ENCODE measurements at places on chromosomes 11 and 22.

- DNase-seq: no peak
Observed at GRCh38 chr11:119107538-119108145, 498 bp downstream of the C2CD2L start.

DNA sequence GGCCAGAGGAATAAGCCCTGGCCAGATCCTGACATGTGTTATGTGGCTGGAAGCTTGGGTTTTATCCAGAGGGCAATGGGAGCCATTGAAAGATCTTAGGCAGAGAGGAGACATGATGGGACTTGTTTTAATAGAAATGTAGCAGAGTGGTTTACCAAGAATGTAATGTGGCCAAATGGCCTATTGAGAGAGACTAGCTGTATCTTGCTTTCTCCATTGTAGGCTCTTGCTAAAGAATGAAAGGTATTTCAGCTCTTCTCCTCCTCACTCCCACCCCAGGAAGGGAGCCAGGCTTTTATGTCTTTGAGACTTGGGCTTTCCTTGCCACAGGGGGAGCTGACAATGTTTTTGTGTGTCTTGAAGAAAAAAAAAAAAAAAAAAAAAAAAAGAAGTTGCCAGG, 82.3 kb downstream of the TRIM29 start:
- no peak for DNase-seq

DNA sequence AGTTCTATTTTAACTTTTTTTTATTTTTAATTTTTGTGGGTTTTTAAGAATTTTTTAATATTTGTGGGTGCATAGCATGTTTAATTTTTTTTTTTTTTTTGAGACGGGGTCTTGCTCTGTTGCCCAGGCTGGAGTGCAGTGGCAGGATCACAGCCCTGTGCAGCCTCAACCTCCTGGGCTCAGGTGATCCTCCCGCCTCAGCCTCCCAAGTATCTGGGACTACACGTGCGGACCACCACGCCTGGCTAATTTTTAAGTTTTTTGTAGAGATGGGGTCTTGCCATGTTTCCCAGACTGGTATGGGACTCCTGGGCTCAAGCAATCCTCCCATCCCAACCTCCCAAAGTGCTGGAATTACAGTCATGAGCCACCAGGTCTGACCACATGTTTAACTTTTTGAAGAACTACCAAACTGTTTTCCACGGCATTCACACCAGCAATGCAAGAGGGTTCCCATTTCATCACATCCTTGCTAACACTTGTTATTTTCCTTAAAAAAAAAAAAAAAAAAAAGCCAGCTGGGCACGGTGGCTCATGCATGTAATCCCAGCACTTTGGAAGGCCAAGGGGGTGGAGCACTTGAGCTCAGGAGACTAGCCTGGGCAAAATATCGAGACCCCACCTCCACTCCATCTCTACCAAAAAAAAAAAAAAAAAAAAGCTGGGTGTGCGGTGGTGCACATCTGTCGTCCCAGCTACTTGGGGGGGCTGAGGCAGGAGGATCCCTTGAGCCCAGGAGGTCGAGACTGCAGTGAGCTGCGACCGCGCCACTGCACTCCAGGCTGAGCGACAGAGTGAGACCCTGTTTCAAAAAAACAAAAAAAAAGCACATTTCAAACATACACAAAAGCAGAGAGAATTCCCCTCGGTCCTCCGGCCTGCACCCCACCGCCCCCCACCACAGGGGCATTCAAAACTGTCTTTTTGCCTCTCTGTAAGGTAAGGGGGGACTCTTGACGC, 16.7 kb upstream of the TXNRD2 start:
- no peak for DNase-seq

GRCh38 chr22:19597399-19597735, 73.2 kb upstream of the CLDN5 start:
- DNase-seq: peak; percentile 9

- peak; percentile 71 for DNase-seq
Observed at GRCh38 chr11:95147364-95147905, 57.8 kb downstream of the ENDOD1 start.

- no peak for DNase-seq
Observed at GRCh38 chr22:26734339-26735018, 77.1 kb downstream of the MIAT start.

DNA sequence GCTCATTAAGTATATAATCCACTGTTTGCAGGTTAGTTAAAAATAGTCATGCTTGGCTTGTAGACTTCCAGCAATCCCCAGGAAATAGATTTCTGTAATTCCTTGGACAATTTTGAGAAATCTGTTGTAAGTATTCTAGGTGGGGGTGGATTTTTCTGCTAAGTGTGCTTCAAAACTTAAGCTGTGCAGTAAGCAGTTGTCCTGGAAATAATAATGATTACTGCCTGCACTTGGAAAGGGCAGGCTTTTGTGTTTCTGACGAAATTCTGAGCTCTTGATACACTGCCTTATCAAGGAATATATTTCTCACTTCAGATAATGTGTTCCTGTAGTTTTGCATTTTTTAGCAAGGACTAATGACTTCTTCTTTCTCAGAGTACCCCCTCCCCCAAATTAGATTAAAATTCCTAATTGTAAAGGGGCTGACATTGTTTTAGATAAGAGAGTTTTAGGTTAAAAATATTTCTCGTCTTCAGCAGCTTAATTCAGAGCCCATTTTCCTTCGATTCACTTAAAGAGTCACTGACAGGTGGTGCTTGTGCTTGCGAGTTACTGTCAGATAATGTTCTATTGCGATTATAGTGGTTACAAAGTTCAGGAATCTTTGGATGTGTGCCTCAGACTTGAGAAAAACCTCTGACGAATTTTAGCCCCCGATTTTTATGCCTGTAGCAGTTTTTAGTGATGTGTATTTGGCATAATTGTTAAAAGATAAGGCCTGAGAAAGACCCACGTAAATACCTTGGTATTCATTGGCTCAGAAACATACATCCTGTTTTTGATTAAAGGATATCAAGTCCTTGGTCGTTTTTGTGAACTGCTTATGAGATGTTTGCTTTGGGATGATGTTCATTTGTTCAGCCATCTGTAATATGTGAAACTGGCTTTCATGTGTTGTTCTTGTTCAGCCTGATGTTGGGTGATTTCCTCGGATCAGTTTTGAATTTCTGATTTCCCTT, 120.5 kb downstream of the HIPK3 start:
- DNase-seq: no peak

GRCh38 chr22:46726986-46727317, 11.1 kb downstream of the CERK start:
- DNase-seq: no peak

DNA sequence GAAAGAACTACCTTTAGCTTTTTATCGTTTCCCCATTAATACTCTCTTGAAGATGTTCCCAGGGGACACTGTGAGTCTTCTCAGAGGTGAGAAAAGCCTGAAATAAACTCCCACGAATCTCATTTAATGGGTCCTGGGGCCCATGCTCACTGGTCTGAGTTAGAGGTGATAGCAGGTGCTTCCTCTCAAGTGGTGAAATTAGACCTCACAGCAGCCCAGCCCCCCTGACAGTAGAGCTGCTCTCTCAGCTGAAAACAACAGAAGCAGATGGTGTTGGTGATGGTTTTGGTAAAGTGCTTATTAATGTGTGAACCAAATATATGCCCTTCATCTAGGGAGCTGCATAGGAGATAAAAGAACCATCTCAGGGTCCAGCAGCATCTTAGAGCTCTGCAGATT, 76.8 kb upstream of the VPREB1 start:
- DNase-seq: no peak

DNA sequence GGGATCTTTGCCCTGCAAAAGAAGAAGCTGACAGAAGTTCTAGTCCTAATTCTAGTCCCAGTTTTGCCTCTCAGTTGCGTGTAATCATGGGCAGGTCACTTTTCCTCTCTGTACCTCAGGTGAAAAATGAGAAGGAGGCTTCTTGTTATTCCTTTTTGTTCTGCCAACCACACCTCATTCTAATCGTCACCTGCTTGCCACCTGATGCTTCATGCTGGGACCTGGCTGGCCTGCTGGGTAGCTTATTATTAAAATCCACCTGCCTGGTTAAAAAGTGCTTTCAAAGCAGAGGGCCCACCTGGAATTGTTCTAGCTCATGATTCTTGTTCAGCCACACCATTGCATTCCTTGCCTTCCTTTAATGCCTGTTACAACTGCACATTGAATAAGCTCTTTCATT, 8.4 kb upstream of the ALG8 start:
- no peak for DNase-seq

- DNase-seq: no peak
Observed at GRCh38 chr11:39732001-39732400, 1727.5 kb downstream of the LRRC4C start.

DNA sequence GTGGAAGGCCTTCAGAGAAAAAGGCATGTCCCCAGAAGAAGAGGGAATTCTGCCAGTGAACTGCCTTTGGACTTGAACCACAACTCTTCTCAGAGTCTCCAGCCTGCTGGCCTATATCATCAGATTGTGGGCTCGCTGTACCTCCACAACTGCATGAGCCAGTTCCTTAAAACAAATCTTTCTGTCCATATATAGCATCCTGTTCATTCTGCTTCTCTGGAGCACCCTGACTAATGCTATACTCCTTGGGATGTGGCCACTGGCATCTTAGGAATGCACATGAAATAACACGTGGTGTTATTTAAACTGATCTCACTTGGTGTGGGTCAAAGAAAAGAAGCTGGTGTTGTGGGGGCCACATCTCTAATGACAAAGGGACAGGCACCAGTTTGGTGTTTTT, 58.3 kb upstream of the VSTM5 start:
- DNase-seq: no peak

DNA sequence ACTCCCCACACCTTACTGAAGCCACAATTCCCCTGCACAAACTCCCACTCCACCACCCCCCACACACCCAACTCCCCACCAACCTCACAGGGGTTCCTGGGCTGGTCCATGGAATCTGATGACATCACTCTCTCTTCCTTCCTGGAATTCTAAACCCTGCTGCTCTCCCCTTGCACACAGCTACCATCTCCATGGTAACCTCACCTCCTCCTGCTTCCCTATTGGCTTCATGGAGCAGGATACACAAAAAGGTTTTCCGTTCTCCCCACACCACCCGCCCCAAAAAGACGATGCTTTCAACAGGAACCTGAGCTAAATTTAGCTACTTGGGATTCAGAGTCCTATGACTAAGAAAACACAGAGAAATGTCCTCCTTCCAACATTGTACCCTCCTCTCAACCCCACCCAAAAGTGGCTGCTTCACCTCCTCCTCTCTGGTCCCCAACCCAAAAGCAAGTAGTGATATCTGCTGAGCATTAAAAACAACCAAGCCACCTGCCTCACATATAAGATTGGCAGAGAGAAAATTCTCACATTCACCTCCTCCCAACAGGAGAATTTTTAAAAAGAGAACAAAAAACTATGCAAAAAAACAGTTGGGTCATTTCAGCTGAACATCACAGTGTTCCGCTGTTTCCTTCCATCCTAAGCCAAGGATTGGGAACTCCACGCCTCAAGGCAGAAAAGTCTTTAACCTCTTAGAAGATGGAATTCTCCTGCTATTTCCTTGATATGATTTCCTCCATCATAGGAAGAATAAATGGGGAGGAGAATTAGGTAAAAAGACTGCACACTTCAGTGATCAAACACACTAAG, 66.9 kb downstream of the RBFOX2 start:
- DNase-seq: no peak

DNA sequence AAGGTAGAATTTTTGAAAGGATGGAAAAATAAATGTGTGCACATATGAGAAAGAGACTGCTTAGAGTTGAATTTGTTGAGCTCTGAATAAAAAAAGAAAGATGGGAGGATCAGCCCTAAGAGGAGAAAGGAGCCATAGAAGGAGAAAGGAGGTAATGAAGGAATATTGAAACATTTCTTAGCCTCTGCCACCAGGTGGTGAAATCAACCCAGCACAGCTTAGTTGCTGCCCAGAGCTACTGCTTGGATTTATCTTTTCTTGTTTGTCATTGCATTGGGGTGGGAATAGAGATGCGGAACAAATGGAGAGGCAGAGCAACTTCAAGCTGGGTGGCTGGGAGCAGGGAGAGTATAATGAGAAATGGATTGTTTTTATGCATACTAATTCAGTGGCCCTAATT, 80.4 kb downstream of the SERGEF start:
- DNase-seq: no peak

GRCh38 chr22:35230417-35230816, 26.9 kb upstream of the HMGXB4 start:
- DNase-seq: no peak

DNA sequence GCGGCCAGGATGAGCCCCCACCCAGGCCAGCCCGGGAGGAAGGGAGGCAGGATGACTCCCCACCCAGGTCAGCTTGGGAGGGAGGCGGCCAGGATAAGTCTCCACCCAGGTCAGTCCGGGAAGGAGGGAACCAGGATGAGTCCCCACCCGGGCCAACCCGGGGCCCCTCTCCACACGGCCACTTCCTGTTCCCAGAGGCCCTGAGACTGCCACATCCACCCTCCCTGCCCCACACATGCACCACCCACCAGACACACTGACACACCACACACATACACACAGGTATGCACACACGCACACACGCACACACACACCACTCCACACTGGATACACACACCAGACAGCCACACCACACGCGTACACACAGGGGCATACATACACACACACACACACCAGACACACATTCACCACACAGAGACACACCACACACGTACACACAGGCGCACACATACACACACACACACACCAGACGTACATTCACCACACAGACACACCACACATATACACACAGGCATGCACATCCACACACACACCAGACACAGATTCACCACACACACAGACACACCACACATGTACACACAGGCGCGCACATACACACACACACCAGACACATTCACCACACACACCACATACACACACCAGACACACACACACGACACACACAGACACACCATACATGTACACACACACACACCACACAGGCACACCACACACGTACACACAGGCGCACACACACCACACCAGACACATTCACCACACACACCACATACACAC, 84.9 kb upstream of the PRR5 start:
- DNase-seq: no peak

DNA sequence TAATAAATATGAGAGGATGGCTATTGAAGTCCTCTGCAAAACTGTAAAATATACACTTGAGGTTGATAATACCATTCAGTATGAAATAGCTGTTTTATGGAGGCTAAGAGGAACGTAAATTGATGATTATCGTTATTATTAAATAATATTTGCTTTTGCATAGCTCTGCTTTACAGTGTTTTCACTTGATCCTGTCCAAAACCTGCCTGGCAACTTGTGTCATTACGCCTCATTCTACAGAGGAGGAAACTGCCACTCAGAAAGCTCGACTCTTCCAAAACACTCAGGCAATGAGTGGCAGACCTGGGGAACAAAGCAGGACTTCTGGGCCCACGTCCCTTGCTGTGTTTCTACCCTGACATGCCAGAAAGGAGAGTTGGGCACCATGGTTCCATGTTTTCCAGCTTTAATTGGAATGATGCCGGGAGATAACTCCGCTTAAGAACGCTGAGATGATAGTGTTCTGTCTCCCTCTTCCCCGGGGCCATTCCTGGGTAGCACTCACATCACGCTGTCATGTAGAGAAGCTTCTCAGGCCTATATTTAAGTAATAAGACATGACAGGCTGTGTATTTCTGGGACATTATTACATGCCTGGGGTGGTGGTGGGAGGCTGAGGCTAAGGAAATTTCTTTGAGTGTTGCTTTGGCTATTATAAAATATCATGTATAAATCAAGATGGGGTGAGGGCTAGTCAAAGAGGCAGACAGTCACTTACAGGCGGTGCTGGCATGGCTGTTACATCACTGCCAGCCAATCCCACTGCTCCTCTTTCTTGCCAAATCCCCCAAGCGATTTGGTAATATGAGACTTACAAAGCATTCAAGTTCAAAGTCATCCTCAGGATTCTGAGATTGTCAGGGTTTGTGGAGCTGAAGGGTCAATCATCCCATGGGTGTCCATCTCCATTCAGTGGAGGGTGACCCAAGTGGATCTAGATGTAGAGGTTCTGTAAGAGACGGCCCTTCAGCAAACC, 501.7 kb downstream of the INSC start:
- DNase-seq: no peak
